ENCODE measurements at places on chromosomes 3 and 15.

- no peak for DNase-seq
Observed at GRCh38 chr3:25306705-25307104, 121.4 kb upstream of the RARB start.

DNA sequence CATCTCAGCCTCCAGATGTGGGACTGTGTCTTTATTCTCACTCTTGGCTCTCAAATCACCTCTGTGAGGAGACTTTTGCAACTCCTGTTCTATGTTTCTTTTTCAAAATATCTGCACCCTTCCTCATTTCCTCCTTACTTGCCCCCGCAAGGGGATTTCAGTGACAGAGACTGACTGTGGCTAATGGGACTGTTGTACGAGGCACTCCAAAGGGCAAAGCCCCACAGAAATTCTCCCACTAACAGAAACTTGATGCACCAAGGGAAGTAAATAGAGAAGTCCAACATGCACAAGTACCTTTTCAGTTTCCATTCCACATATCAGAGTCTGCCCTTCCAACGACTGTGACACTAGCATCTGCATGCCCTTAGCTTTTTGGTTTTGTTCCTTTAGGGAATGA lies 69.7 kb downstream of the LRRK1 start:
- DNase-seq: no peak

DNA sequence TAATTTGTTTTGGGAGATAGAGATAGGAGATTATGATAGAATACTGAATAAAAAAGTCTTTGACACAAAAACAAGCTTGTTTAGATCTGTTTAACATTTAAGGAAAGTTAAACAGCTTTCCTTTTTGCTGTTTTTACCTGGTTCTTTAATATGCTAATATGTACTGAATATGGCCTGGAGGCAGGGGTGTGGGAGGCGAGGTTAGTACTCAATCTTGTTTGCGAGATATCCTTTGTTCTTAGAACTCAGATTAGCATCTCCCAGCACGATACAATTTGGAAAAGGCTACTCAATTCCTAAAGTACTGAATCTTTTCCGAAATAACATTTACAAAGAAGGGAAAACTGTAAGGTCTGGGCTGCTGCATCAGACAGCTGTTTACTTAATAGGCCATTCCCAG lies 40.8 kb upstream of the ST3GAL6 start:
- no peak for DNase-seq

DNA sequence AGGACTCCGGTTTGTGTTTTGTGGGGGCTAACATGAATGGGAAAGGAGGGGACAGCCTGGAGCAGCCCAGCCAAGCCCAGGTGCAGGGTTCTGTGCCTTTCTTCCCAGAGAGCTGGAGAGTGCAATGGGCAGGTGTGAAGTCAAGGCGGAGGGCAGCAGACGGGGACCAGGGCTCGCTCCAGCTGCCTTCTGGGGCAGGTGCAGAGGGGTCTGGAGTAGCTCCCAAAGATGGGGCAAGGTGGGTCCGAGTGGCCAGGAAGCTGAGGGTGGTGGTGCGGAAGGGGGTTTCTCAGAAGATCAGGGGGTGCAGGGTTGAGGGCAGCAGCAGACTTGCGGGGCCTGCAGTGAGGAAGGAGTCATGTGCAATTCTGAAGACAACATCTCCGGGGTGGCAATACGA lies 158.9 kb downstream of the NSMCE3 start:
- no peak for DNase-seq

DNA sequence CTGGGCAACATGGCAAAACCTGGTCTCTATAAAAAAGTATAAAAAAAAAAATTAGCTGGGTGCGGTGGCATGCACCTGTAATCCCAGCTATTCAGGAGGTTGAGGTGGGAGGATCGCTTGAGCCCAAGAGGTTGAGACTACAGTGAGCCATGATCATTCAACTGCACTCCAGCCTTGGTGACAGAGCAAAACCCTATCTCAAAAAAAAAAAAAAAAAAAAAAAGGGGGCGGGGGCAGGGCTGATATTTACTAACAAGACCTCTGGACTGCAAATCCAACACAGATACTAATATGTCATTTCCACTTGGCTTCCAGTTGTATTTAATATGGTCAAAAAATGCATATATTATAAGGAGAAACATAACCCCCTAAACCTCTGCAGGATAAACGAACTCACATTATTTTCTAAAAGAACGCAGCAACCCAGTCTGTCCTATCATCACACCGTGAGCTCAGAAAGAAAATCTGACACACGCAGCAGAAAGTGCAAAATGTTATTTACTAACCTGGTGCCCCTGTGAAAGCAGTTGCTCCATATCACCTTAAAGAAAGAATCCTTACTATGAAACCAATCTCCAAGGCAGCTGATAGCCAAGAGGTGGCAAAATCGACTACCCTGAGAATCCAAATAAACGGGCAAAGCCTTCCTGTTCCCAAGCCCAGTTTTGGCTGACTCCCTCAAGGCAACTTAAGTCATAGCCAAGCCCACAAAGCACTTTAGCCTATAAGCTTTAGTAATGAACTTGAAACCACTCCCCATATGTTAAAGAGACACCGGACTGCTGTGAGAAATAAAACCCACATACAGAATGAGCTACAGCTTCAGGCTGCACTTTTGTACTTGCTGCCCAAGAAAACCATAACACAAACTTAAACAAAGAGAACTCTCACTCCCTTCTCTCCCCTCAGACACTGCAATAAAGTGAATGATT lies 39.3 kb downstream of the PLD1 start:
- DNase-seq: no peak

- DNase-seq: no peak
Observed at GRCh38 chr3:149502438-149502837, 27.9 kb downstream of the TM4SF4 start.

- DNase-seq: peak; percentile 50
Observed at GRCh38 chr3:30607032-30607833, 832 bp downstream of the TGFBR2 start.

- DNase-seq: no peak
Observed at GRCh38 chr3:141426404-141427034, 58.2 kb downstream of the ZBTB38 start.

DNA sequence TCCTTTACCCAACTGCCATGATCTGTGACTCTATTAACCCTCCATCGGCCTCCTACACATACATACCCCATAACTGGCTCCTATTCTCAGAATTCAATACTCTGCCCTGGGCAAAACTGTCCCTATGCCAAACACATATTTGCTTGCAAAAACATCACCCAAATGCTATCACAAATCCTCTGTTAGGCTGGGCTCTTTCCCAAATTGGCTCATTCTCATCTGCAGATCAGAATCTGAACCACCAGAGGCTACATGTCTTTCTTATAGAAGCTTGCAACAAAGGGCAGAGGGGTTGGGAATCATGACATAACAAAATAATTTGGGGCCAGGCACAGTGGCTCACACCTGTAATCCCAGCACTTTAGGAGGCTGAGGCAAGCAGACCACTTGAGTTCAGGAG lies 45.4 kb upstream of the GOLM2 start:
- DNase-seq: no peak

DNA sequence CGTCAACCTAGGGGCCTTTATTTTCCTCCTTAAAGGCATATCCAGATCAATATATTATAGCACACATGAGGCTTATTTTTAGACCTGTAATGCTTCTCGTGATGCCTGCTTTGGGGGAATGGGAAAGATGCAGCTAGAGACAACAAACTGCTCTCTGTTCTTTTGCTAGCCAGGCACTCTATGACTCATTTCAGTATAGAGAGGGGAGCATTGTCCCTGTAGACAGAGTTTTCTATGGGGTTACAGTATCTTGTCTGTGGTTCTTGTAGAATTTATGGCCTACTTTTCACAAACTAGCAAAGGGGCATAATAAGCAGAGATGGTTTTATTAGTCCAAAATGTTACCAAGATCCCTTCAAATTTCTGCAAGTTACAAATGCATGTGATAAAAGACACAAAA lies 305.6 kb downstream of the LSAMP start:
- no peak for DNase-seq

GRCh38 chr15:71088155-71088554 lies 27.1 kb upstream of the THSD4 start:
- DNase-seq: no peak

DNA sequence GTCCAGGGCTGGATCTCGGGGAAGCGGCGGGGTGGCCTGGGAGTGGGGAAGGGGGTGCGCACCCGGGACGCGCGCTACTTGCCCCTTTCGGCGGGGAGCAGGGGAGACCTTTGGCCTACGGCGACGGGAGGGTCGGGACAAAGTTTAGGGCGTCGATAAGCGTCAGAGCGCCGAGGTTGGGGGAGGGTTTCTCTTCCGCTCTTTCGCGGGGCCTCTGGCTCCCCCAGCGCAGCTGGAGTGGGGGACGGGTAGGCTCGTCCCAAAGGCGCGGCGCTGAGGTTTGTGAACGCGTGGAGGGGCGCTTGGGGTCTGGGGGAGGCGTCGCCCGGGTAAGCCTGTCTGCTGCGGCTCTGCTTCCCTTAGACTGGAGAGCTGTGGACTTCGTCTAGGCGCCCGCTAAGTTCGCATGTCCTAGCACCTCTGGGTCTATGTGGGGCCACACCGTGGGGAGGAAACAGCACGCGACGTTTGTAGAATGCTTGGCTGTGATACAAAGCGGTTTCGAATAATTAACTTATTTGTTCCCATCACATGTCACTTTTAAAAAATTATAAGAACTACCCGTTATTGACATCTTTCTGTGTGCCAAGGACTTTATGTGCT lies 527 bp downstream of the B2M start:
- peak; percentile 39 for DNase-seq

DNA sequence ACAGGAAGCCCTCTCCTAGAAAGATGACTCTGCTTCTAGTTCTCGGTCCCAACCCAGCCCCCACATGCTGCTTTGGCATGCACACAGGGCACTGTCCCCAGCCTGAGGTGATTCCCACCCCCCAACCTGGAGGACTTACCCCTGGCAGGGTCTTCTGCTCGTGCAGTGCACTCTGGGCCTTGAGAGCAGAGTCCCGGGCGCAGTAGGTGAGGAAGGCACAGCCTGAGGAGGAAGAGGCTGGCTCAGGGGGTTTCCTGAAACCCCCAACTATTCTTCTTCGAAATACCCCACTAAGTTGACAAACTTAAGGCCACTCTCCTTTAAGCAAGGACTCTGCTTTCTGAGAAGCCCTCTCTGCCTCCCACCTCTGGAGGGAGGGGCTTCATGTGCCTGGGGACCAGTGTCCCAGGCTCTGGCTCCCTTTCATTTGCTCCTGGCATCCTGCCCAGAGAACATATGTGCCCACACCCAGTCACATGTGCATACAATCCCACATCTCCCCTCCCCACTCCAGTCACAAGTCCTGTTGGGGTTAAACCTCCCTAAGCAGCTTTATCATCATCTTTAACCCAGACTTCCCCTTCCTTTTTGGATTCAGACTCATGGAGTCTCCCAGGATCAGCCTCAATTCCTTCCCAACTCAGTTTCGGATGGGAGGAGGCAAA lies 4.1 kb downstream of the CELF6 start:
- DNase-seq: no peak

GRCh38 chr3:184887574-184887973 lies 75.6 kb downstream of the VPS8 start:
- DNase-seq: no peak

DNA sequence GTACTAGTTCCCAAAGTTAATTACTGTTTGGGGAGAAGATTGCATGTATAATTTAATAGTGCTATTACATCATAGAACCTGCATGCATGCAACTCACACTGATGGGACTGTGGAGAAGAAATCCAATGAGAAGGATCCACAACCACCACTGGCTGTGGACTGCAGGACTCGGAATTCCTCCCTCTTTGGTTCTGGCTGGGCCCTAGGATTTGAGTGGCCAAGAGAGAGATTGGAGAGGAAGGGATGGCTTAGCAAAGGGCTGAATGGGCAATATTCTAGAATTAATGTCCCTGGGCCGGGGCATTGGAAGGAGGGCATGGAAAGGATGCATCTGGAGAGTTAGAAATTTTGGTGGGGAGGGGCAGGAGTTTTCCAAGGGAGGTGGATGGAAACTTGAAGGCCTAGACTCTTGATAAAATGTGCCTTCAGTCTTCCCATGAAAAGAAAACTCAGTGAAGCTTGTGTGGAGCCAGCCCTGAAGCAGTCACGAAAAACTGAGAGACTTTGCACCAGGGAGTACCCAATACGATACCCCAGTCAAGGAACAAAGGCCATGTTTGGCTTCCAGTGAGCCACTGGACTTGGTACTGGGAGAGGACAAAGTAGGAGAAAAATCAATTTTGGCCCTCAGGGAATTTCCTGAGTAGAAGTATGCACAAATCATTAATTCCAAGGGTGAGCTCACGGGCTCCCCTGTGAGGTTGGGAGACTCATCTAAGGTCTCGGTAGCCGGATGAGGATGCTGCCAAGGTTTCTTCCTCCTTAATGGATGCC lies 31.4 kb upstream of the TPM1 start:
- DNase-seq: no peak

DNA sequence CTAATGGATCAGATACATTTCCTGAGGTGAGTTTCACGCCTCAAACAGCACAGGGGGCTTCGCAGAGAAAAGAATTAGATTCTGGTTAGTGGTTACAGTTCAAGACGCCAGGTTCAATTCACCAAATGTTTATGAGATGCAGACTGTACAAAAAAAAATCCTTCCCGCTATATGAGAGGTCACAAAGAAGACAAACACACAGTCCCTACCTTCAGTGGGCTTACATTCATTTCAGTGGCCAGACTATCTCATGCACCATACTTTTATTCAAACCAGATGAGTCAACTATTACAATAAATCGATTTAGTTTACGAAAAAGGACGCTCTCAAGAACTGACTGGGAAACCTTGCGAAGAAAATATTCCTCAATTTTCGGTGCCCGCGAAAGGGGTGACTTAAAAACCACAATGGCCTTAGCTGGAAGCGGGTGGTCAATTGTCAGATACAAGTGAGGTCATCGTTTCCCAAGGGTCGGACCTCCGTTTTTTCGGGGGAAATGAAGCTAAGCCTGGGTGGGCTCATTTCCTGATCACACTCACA lies 695 bp downstream of the METTL6 start:
- DNase-seq: no peak

DNA sequence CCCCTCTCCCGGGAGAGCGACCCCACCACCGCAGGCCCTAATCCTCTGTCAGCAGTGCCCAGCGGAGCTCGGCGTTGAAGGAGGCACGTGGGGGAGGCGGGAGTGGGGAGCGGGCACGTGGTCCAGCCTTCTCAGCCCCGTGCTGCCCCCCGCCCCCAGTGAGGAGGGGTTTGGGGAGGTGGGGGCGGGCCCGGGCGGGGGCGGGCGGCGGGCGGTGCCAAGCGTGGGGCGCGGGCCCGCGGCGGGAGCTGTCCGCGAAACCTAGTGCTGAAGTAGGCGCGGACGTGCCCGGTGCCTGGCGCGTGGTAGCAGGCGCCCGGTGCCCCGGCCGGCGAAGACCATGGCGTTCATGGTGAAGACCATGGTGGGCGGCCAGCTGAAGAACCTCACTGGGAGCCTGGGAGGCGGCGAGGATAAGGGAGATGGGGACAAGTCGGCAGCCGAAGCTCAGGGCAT lies at the start of gene CPLX3:
TSS of gene CPLX3 (plus strand) at position 264 of the 456 bp plus-strand sequence. CDS start at position 341, 77 bp downstream.
- peak; percentile 26 for DNase-seq

DNA sequence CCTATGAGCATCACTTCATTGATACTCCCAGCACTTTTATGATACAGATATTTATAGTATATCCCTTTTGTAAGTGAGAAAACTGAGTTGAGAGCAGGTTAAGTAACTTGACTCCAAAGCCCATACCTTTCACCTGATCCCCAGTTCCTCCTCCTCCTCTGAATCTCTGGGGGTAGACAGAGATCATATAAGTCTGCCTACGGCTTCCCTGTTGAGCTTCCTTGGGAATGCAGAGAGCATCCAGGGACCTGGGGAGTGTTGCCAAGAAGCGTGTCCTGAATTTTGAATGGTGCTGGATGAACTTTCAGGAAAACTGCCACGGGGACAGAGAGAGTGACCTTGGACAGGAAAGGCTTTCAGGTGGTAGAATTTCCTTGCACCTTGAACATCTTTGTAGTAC lies 268.5 kb downstream of the LRTM1 start:
- DNase-seq: no peak
